ENCODE measurements at places on chromosomes 5 and 9. TPM values are rescaled to one million over a fixed set of nuclear protein-coding genes. Genes with fewer than 3 reads are reported as not detected.

The RNF183 gene
- not detected for total RNA-seq

The MFAP3 gene
- 28.8 TPM for total RNA-seq

The PDCD1LG2 gene
- total RNA-seq: 0.32 TPM

The ARHGAP26 gene
- total RNA-seq: 22.7 TPM

DNA sequence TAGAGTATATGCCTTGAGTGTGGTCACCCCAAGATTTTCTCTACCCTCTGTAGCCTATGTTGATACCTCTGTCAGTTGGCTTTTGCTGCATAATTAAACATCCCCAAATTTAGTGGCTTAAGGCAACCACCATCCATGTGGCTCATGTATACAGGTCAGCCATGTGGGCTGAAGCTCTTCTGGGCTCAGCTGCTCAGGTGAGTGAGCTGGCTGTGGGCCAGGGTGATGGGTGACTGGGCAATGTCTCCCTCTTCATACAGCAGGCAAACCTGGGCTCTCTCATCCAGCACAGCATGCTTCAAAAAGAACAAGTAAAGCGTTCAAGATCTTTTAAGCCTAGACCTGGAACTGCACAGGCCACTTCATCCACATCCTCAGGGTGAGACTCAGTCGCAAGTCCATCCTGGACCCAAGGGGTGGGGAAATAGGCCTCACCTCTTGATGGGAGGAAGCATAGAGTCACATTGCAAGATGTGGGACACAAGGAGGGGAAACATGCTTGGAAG, 188.2 kb upstream of the TAS2R1 start:
- DNase-seq: no peak
- H3K4me1 ChIP-seq: no peaks in the 10 kb centered on the region
- no peaks in the 10 kb centered on the region for H3K27me3 ChIP-seq
- H3K27ac ChIP-seq: no peak overlapping the region
- no peaks in the 10 kb centered on the region for H3K36me3 ChIP-seq

- no peaks in the 10 kb centered on the region for H3K4me1 ChIP-seq
- DNase-seq: no peak
- no peaks in the 10 kb centered on the region for H3K36me3 ChIP-seq
- no peak overlapping the region for H3K4me3 ChIP-seq
Observed at GRCh38 chr9:30713243-30713642, 1671.2 kb upstream of the ACO1 start.

- H3K27ac ChIP-seq: no peak overlapping the region
- no peak overlapping the region for H3K4me3 ChIP-seq
- DNase-seq: no peak
- no peaks in the 10 kb centered on the region for H3K36me3 ChIP-seq
Observed at GRCh38 chr5:144103611-144104485, 66.6 kb downstream of the YIPF5 start.

GRCh38 chr5:140631831-140632365, 1.1 kb downstream of the CD14 start:
- H3K4me3 ChIP-seq: peak overlapping the region; percentile 87
- no peaks in the 10 kb centered on the region for H3K27me3 ChIP-seq
- H3K36me3 ChIP-seq: no peaks in the 10 kb centered on the region
- H3K4me1 ChIP-seq: no peaks in the 10 kb centered on the region

- no peaks in the 10 kb centered on the region for H3K36me3 ChIP-seq
- no peak for DNase-seq
- no peaks in the 10 kb centered on the region for H3K4me1 ChIP-seq
- H3K27me3 ChIP-seq: no peaks in the 10 kb centered on the region
- H3K27ac ChIP-seq: no peak overlapping the region
- no peak overlapping the region for H3K4me3 ChIP-seq
Observed at GRCh38 chr9:137880976-137881530, 3.5 kb downstream of the CACNA1B start.

- no peaks in the 10 kb centered on the region for H3K4me1 ChIP-seq
- H3K27me3 ChIP-seq: no peaks in the 10 kb centered on the region
- H3K4me3 ChIP-seq: no peak overlapping the region
- H3K36me3 ChIP-seq: peaks cover 16% of the 10 kb centered on the region
Observed at GRCh38 chr5:133083901-133084300, 32.1 kb downstream of the HSPA4 start.

DNA sequence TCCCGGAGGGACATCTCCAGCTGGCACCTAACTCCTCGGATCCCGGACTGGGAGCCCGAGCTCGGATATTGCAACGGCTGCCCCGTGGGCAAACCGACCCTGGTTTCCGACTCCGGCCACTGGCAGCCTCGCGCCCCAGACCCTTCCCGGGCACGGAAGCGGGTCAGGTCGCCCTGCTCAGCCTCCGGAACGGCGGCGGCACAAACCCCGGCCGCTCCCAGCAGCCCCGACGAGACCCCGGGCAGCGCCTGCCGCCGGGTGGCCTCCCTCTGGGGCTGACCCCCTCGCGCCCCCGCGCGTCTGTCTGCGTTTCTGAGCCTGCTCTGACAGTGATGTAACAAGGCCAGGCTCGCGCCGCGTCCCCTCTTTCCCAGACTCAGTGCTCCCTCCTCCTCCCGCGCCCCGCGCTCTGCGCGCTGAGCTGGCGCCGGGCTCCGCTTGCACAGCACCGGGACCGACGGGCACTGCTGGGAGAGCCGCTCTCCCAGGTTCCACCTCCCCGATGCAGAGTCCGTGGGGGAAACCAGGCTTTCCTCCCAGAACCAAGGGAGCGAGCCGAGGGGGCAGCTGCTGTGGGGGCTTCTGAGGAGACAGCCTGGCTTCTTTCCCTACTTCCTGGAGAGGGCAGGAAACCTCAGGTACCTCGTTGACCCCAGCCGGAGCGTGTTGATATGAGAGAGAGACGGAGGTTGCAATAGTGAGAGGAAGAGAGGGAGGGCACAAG, at the start of gene TMEM215:
Gene TMEM215, plus strand, starts transcription at position 373 of the 724 bp plus-strand sequence. CDS start 644 bp downstream, outside the sequence.
- no peak within 1 kb of the TSS for H3K27ac ChIP-seq
- H3K27me3 ChIP-seq: no peaks in the 10 kb centered on the region
- H3K4me3 ChIP-seq: no peak within 1 kb of the TSS
- no peaks in the 10 kb centered on the region for H3K36me3 ChIP-seq
- DNase-seq: no peak
- H3K4me1 ChIP-seq: no peaks in the 10 kb centered on the region

DNA sequence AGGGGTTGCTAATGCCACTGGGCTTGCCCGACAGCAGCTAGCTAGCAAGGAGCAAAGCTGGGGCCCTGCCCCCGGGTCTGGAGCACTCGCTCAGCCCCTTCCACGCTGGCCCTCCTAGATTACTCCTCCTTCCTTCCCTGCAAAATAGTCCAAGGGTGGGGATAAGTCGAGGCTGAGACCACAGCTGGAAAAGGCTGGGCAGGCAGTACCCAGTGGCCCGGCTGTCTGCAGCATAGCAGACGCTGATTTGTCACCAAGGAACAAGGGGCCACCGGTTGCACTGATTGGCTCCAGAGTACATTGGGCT, 73.9 kb downstream of the ADAMTS2 start:
- no peaks in the 10 kb centered on the region for H3K27me3 ChIP-seq
- H3K4me3 ChIP-seq: no peak overlapping the region
- H3K36me3 ChIP-seq: no peaks in the 10 kb centered on the region
- no peaks in the 10 kb centered on the region for H3K4me1 ChIP-seq
- no peak overlapping the region for H3K27ac ChIP-seq
- DNase-seq: no peak

DNA sequence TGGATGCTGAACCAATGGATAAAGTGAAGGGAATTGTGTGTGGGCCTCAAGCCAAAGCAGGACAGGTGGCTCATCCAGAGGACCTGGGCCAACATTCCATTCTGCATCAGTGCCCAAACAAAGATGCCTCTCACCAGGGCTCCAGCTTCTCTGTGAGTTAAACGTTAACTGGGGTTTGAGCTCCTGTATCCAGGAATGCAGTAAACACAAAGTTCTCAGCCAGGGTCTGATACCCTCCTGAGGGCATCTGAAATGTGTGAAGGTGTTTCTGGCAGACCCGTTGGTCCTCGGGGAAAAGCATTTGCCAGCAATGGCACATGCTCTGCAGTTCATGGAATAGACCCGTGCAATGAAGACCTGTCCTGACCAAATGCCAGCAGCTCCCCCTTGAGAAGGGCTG, 33.9 kb upstream of the AOPEP start:
- no peak for DNase-seq
- no peaks in the 10 kb centered on the region for H3K27me3 ChIP-seq
- no peak overlapping the region for H3K27ac ChIP-seq
- H3K4me3 ChIP-seq: no peak overlapping the region
- no peaks in the 10 kb centered on the region for H3K4me1 ChIP-seq

DNA sequence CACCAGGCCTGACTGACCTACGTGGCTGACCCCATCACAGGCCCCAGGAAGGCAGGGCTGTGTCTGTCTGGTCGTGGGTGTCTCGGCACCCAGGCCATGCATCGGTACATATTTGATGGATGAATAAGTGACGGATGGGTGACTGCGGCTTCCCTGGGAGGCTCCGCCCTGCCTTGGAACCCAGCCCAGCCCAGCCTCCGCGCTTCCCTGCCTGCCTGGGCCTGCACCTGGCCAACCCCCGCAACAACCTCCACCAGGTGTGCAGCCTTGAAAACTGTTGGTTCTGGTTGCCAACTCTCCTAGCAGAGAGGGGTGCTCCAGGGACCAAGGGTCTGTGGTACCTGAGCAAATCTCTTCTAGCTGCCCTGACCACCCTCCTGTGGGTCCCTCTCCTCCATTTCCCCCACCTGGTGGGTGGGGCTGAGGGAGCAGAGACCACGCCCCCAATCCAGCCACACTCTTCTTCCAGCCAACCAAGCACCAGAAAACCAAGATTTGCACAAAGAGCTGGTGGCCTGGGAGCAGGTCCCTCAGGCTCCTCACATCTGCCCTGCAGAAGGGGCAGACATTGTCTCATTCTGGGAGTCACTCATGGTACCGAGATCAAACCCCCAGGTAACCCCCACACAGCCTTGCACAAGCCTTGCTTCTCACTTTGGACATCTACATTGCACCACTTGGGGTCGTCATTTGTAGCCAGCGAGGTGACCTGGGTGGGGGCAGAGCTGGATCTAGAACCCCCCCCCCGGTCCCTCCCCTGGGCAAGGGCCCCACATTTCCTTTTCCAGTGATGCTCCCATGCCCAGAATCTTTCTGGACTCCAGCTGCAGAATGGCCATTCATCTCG, 100.6 kb upstream of the IER5L start:
- H3K4me1 ChIP-seq: no peaks in the 10 kb centered on the region
- no peaks in the 10 kb centered on the region for H3K36me3 ChIP-seq
- DNase-seq: no peak
- H3K27me3 ChIP-seq: peaks cover 2% of the 10 kb centered on the region

DNA sequence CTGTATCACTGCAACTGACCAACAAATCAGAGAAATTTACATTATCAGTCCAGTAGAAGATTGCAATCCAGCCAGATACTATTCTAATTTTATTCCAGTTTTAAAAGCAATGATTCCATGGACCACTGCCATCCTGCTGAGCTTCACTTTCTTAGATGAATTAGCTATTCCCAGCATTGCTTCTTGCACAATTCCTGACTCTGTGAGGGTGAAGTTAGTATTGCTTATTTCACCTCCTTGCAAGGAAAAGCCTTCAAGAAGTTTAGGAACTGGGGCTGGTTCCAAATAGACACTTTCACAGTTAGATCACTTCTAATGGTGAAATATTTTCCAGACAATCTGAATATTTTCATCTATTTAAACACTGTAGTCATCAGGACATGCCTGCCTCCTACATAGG, 338.6 kb upstream of the TNC start:
- no peak overlapping the region for H3K4me3 ChIP-seq
- no peak overlapping the region for H3K27ac ChIP-seq
- no peak for DNase-seq
- H3K36me3 ChIP-seq: no peaks in the 10 kb centered on the region
- H3K4me1 ChIP-seq: no peaks in the 10 kb centered on the region

DNA sequence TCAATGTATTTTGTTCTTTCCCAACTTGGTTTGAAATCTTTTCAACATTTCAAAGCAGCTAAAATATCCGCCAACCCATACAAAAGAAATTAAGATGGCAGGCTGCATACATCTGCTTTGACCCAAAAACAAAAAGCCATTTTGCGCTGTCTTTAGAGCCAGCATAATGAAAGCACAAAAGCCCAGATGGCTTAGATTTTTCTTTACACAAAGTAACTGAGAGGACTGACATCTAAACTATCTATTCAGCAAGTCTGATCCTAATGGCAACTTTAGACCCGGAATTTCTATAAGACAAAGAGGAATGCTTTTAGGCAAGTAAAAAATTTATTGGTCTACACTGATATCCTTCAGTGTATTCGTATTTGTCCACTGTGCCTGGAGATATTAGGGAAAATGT, 86.3 kb downstream of the MYO10 start:
- H3K4me1 ChIP-seq: no peaks in the 10 kb centered on the region
- no peak for DNase-seq
- H3K4me3 ChIP-seq: no peak overlapping the region
- H3K36me3 ChIP-seq: no peaks in the 10 kb centered on the region
- H3K27ac ChIP-seq: no peak overlapping the region

DNA sequence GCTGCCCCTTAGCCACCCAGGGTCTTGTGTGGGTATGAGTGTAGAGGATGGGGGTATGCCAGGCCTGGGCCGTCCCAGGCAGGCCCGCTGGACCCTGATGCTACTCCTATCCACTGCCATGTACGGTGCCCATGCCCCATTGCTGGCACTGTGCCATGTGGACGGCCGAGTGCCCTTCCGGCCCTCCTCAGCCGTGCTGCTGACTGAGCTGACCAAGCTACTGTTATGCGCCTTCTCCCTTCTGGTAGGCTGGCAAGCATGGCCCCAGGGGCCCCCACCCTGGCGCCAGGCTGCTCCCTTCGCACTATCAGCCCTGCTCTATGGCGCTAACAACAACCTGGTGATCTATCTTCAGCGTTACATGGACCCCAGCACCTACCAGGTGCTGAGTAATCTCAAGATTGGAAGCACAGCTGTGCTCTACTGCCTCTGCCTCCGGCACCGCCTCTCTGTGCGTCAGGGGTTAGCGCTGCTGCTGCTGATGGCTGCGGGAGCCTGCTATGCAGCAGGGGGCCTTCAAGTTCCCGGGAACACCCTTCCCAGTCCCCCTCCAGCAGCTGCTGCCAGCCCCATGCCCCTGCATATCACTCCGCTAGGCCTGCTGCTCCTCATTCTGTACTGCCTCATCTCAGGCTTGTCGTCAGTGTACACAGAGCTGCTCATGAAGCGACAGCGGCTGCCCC, 2.6 kb downstream of the SLC35A4 start:
- no peak for DNase-seq
- no peak overlapping the region for H3K27ac ChIP-seq
- peaks cover 28% of the 10 kb centered on the region for H3K4me1 ChIP-seq
- no peaks in the 10 kb centered on the region for H3K27me3 ChIP-seq

DNA sequence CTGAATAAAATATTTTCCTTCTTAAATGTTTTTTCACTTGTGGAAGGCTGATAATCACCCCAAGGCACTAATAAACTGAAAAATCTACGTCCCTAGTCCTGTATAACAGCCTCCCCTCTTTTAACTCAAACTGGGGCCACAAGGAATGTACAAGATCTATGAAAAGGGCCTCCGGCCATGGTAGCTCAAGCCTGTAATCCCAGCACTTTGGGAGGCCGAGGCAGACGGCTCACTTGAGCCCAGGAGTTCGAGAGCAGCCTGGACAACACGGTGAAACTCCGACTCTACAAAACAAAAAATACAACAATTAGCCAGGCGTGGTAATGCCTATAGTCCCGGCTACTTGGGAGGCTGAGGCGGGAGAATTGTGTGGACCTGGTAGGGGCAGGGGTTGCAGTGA, 23.6 kb downstream of the RNF145 start:
- no peak overlapping the region for H3K4me3 ChIP-seq
- H3K36me3 ChIP-seq: no peaks in the 10 kb centered on the region
- no peak overlapping the region for H3K27ac ChIP-seq
- H3K27me3 ChIP-seq: no peaks in the 10 kb centered on the region
- no peaks in the 10 kb centered on the region for H3K4me1 ChIP-seq
- DNase-seq: no peak
